ENCODE measurements at places on chromosomes 6 and 20. TPM values are rescaled to one million over a fixed set of nuclear protein-coding genes. Genes with fewer than 3 reads are reported as not detected.

GRCh38 chr6:16656451-16656850, 104.8 kb downstream of the ATXN1 start:
- peaks cover 4% of the 10 kb centered on the region for H3K4me1 ChIP-seq
- H3K27me3 ChIP-seq = no peaks in the 10 kb centered on the region
- H3K36me3 ChIP-seq = peaks cover 27% of the 10 kb centered on the region
- DNase-seq = no peak
- H3K27ac ChIP-seq = no peak overlapping the region

DNA sequence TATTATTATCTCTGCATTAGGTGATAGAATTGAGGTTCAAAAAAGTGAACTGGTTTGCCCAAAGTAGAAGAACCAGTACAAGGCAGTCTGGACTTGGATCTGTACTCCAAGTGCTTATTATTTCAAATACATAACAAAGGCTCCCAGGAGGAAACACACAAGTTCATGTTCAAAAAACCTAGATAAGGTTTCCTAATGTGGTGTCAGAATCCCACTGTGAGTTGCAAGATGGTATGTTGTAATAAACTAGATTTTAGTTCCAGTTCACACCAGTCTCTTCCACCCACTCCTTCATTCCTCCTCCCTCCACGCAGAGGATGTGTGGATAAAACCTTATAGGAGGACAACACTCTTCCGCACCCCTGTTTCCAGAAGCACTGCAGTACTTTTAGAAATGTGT, 42.8 kb downstream of the KIAA0319 start:
- H3K36me3 ChIP-seq = no peaks in the 10 kb centered on the region
- H3K27ac ChIP-seq = no peak overlapping the region
- H3K27me3 ChIP-seq = peaks cover 4% of the 10 kb centered on the region
- no peak overlapping the region for H3K4me3 ChIP-seq

DNA sequence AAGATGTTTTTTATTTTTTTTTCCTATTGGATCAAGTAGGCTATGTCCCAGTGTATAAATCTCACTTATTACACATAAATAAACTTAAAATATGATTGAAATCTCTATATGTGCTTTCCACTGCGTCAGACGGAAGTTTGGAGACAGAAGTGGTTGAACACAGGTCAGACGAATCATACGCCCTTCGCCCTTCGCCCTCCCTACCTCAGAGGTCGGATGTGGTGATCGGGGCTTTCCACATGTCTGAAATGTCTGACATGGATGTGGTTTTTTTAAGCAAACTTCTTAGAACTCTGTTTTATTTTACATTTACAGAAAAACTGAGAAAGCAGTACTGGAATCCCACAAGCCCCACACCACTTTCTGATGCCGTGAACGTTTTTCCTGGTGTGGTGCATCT, 344.4 kb downstream of the THBS2 start:
- no peak overlapping the region for H3K27ac ChIP-seq
- no peaks in the 10 kb centered on the region for H3K27me3 ChIP-seq
- DNase-seq = no peak
- H3K36me3 ChIP-seq = no peaks in the 10 kb centered on the region

GRCh38 chr6:39558079-39558478, 167.1 kb downstream of the KIF6 start:
- H3K27me3 ChIP-seq = no peaks in the 10 kb centered on the region
- DNase-seq = no peak
- no peak overlapping the region for H3K27ac ChIP-seq
- no peaks in the 10 kb centered on the region for H3K4me1 ChIP-seq
- no peaks in the 10 kb centered on the region for H3K36me3 ChIP-seq

DNA sequence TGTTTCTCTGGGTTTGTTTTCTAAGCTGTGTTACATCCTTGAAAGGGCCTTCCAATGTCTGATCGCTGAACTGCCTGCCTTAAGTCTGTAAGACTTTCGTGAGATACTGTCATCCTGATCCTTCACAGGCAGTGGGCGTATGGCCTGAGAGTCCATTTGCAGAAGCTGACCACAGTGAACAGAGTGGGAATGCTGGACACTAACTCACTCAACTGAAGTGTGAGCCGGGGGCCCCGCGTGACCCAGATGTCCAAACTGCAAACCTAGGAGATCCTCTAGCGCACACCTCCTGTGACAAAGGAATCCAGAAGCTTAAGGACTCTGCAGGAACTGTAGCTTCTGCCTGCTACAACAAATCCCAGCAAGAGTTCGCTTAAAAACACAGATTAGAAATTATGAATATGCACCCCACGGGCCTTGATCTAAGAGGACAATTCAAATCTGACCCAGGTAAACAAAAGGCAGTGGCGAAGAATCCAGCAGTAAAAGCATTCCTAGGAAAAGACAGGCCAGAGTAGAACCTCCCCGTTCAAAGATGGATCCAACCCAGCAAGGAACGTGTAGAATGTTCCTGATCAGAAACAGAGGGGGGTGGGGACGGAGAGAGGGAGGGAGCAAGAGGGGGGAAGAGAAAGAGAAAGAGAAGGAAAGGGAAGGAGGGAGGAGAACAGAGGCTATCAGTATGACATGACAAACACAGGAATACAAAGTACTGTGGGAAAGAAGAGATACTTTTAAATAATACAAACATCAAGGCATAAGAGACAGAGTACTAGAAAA, 135.0 kb upstream of the AFDN start:
- no peaks in the 10 kb centered on the region for H3K4me1 ChIP-seq
- H3K27ac ChIP-seq = no peak overlapping the region
- H3K36me3 ChIP-seq = no peaks in the 10 kb centered on the region
- H3K27me3 ChIP-seq = no peaks in the 10 kb centered on the region
- DNase-seq = no peak

DNA sequence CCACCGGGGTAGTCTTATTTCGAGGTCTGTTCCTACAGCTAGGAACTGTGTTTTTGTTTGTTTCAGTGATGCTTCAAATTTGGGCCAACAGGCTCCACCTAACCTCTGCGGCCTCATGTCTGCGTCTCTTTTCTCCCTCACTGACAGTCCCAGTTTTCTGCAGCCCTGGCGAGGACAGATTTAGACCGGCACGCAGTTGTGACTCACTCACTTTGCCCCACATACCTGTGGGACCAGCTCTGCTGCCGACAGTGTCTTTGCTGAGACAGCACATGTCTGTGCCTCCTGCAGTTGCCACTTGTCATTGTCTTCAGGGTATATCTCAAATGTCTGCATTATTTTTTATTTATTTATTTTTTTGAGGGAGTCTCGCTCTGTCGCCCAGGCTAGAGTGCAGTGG, 29.2 kb downstream of the OSBPL2 start:
- DNase-seq = no peak
- H3K27ac ChIP-seq = no peak overlapping the region
- no peaks in the 10 kb centered on the region for H3K27me3 ChIP-seq
- H3K4me3 ChIP-seq = no peak overlapping the region
- H3K4me1 ChIP-seq = no peaks in the 10 kb centered on the region

GRCh38 chr6:161922631-161923119, 648.8 kb upstream of the AGPAT4 start:
- no peaks in the 10 kb centered on the region for H3K36me3 ChIP-seq
- DNase-seq = peak; percentile 65

The CLPSL2 gene
- not detected for polyA plus RNA-seq

The FRK gene
- polyA plus RNA-seq = under 0.01 TPM

The CASS4 gene
- 29.6 TPM for polyA plus RNA-seq

All from IMR-90 (cell line).